ENCODE measurements at places on chromosomes 3 and 15.

- DNase-seq = no peak
Measured at GRCh38 chr3:1183320-1184048, 90.7 kb downstream of the CNTN6 start.

DNA sequence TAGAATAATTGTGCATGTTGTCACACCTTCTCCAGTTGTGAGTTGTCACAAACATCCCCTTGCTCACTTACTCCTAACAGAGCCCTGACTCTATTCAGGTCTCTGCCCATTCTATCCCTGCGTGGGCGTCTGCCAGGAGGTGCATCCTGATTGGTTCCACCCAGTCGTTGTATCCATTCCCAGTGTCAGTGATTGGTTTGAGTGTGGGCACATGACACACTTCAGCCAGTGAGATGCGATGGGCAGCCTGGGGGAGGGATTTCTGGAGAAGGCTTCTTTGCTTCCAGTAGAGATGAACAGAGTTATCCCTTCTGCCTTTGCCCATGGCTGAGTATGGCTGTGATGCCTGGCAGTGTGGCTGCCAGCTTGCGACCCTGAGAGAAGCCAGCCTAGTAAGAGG is 18.7 kb downstream of the PXYLP1 start:
- no peak for DNase-seq

DNA sequence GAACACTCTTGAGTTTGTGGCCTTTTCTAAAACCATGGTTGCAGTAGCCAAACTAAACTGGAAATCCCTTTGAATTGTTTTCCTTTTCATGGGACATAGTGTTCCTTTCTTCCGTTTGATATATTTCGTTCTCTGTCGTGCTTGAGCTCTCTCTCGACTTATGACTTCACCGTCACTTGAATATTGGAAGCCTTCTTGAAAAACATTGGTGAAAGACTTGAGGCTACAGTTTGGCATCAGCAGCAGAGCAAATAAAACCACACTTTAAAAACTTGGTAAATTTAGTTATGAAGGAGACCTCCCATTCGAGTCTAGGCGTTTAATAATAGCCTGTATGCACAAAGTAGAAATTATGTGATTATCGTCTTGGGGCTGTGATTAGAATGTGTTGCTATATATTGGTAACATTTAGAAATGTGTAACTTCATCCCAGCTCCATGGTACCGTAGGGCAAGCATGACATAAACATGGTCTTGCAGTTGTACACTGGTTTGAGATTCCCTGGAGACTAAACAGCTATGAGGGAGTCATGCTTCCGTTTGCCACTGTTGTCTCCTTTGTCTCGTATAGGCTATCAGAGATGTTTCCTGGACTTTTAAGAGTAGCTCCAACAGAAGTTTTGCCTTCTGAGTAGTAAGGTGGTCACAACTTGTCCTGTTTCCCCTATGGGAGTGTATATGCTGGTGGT is 122.3 kb downstream of the PTPRG start:
- DNase-seq = no peak

DNA sequence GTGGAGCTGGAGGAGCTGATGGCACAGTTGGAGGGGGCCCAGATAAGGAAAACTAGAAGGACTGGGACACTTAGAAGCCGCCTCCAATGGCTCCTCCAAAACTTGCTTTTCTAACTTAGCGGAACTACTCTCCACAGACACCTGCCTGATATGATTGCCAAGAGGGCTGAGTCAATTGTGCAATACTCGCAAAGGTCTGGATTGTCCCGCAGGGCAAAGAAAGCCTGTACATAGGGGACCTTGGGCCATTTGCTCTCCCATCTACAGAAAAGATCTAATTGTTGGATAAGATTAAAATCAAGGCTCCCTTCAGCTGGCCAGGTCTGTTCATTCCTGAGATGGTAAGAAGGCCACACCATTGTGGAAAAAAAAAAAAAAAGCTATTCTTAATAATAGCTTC is 69.7 kb upstream of the ATP11B start:
- DNase-seq = no peak

GRCh38 chr15:46151786-46152185 is 517.0 kb downstream of the SQOR start:
- DNase-seq = no peak

- no peak for DNase-seq
Measured at GRCh38 chr15:71800190-71800589, 10.2 kb upstream of the NR2E3 start.

GRCh38 chr3:155313300-155313699 is 19.8 kb upstream of the STRIT1 start:
- DNase-seq = no peak

DNA sequence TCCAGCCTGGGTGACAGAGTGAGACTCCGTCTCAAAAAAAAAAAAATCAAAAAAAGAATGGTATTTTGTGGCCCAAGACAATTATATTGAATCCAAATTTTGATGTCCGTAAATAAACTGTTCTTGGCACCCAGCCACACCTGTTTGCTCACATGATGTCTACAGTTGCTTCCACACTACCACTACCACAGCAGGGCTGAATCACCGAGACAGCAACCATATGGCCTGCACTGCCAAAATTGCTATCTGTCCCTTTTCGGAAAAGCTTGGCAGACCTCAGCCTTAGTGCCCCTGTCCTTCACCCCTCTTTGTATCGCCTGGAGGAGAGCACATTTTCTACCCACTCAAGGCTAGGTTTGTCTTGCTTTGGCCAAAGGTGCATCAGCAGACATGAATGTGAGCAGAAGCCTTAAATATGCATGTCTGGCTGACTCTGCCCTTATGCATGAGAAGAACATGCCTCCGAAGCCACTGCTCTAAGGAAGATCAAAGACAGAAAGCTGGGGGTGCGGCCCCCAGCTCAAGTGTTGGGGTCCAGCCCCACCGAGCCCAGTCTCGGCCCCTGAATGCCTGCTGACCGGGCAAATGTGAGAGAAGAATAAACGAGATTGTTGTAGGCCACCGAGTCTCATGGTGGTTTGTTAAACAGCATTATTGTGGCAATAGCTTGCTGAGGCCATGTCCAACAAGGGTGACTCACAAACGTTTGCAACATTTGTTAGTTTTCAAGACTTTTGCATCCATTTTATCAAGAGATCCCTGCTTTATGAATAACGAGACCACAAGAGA is 108.1 kb downstream of the TPRA1 start:
- DNase-seq = no peak

GRCh38 chr15:89876396-89877082 is 17.3 kb downstream of the AP3S2 start:
- DNase-seq = no peak

GRCh38 chr3:6266135-6266534 is 594.8 kb upstream of the GRM7 start:
- DNase-seq = no peak

DNA sequence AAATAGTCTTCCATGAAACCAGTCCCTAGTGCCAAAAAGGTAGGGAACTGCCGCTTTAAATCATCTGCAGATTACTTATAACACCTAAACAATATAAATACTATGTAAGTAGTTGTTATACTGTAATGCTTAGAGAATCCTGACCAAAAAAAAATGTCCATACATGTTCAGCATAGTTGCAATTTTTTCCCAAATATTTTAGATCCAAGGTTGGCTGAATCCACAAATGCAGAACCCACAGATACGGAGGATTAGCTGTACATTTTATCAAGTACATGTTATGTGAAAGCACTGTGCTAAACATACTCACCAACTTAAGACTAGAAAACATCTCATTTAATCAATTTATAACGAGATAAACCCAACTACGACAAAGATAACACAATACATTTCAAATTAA is 9.3 kb downstream of the MSL2 start:
- no peak for DNase-seq

- no peak for DNase-seq
Measured at GRCh38 chr3:178538056-178538455, 1.8 kb downstream of the KCNMB2 start.

GRCh38 chr15:43238671-43239131 is 17.9 kb upstream of the EPB42 start:
- DNase-seq = no peak

GRCh38 chr3:3998140-3998922 is 199.1 kb downstream of the LRRN1 start:
- DNase-seq = peak; percentile 46

DNA sequence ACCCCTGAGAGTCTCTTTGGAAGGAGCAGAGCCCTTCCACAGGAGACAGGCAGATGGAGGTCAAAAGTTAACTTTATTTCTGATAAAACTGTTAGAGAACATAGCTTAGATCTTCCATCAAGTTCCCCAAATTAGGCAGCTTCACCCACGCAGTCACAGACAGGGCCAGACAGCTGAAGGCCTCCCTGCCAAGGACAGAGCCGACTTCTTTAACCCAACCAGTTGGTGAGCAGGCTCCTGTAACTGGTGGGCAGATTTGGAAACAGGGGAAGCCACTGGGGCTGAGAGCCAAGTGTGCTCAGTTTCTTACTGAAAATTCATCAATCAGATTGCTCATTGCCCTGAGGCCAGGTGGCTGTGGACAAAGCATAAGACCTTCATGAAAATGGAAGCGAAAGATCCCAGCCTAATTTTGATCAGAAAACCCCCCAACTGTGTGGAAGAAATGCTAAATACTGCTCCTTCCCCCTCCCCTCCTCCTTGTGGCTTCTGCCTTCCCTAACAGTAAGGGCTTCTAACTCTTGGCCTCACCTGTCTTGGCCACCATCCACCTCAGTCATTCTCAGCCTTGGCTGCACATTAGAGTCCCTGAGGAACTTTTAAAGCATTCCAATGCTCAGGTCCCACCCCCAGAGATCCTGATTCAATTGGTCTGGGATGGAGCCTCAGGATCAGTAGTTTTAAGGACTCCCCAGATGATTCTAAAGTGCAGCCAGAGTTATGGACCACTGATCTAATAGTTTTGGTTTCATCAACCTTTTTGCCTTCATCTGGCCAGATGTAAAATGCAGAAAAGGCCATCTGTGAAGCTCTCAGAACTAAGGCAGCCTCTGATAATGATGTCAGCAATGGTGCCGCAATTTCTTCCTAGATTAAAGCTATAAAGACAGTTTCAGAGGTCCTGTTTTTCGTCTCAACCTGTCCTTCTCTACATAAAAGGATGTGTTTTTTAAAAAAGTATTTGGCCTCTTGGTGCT is 11.5 kb downstream of the CLRN1 start:
- no peak for DNase-seq

DNA sequence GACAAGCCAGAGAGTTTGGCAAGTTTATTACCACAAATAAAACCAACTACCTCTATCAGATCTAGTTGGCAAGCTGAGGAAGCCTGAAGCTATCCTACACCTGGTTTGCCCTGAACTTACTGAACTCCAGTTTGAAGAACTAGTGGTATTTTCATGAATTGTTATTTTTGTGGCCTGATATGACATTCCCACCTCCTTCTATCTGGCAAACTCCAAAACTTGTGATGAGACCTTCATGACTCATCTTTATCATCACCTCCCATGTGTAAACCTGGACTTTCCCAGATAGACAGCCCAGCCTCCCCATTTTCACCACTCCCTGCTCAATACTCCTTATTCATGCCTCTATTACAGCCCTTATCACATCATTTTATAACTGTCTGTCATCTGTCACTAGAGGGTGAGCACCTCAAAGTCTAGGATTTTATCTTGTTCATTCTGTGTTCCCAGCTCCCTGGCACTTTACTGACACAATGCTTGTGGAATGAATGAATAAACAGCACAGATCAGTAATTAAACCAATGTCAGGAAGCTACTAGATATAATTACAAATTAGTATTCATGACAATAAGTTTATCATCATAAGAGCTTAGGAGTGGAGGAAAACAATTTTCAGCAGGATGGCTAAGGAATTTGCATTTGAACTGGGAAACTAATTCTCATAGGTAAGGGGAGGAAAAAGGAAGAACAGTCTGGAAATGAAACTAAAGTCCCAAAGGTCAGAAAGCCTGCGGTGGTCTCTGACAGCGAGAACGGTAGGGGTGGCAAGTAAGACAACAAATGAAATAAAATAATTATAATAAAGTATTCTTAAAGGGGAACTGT is 13.2 kb upstream of the TRANK1 start:
- no peak for DNase-seq

- DNase-seq = no peak
Measured at GRCh38 chr3:119405315-119405714, 58.1 kb downstream of the TMEM39A start.

DNA sequence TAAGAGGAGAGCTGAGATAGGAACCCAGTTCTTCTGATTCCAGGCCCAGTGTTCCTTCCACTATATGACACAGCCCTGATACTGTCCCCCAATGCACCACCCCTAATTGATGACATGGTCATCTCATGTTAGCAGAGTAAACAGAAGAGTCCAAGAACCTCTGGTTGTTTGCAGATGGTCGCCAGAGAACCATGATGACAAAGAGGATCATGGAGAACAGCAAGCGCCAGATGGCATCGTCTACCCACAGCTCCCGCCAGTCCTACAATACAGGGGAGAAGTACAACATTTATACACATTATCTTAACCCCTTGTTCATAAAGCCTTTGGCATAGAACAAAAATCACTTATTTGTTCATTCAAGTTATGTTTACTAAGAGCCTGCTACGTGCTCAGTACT is 18.5 kb upstream of the VPS39 start:
- DNase-seq = no peak

DNA sequence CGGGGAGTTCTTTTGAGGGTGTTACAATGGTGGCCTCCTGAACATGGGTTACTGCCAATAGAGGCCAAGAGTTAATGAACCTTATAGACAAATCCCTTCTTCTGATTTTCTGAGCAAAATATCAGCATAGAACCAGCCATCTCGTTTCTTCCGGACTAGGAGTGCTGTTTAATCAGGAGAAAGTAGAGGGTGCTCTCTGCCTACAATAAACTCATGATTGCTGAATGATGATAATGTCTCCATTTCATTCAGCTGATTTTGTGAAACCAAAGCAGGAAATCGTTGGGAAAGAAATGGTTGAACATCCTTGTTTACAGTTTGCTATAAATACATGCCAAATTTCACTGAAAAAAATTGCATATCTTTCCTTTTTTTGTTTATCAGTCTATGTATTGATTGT is 142.8 kb upstream of the PLSCR5 start:
- DNase-seq = no peak

- no peak for DNase-seq
Measured at GRCh38 chr3:191342411-191342810, 12.1 kb upstream of the UTS2B start.

DNA sequence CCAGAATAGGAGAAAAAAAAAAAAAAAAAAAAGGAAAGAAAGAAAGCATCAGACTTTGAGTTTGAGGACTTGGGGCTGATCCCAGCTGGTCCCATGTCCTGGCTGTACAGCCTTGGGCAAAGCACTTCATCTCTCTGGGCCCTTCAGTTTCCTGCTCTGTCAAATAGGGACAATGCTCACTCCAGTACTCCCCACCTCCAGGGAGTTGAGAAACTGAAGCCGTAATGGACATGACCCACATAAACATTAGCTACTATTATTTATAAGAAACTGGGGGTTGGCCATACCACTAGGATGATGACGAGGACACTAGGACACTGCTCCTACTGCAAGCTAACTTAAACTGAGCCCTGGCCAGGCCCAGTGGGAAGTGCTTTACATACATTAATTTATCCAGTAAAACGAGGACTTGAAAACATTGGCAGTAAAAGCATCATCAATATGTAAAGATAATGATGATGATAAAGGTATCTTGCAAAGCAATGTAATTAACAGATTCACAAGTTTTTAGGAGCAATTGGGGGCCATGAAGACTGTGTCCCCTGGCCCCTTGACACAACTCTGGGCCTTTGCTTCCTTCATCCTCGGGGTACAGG is 22.9 kb upstream of the SMAD6 start:
- no peak for DNase-seq

Measured in NCI-H345 (cell line).